ENCODE measurements at places on chromosomes 16 and 17.

DNA sequence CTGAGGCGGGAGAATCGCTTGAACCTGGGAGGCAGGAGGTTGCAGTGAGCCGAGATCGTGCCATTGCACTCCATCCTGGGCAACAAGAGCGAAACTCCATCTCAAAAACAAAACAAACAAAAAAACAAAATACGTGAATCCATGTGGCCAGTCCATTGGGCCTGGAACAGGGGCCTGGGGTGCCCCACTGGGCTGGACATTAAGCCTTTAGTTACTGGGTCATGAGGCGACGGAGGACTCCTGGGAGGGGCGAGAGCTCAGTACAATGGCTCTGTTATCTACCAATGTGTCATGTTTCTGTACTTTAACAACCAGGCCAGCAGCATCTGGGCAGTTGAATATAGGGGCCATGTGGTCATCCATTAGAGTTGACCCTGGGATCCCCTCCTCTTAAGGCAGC lies 18.9 kb upstream of the CLEC18A start:
- no peak for DNase-seq

DNA sequence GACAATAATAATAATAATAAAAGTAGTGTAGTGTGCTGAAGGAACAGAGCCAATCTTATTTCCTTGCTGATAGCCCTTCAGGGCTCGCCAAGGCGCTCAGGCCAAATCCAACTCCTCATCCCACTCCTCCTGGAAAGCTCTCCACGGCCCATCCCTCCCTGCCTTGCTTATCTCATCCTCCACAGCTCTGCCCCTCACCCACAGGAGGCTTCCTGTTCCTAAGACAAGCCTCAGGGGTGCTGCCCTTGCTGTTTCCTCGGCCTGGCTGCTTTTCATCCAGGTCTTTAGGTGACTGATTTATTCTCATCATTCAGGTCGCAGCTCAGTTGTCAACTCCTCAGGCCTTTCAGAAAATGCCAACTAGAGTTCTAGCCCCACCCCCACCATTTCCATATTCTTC lies 11.2 kb downstream of the GTF3C1 start:
- DNase-seq: no peak

DNA sequence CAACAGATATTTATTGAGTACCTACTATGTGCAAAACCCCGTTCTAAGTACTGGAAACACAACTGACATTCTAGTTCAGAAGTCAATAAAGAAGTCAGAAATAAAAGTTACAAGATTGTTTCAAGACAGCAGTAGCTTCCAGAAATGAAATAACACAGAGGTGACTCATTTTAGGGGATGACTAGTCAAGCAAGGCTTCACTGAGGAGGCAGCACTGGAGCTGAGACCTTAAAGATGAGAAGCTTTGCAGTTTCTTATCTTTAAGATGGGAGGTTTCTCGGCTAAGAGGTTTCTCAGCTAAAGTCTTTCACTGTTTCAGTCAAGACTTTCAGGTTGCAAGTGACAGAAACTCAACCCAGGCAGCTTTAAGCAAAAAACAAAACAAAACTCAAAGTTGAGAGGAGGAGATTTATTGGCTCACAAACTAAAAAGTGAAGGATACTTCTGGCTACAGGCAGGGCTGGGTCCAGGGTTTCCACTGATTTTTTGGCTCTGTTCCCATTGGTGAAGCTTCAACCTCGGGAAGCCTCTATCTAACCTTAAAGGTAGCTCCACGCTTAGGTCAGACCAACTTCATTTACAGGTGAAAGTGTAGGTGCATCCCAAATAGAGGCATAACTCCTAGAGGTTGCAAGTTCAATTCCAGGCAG lies 7.4 kb upstream of the MMP2 start:
- DNase-seq: no peak

DNA sequence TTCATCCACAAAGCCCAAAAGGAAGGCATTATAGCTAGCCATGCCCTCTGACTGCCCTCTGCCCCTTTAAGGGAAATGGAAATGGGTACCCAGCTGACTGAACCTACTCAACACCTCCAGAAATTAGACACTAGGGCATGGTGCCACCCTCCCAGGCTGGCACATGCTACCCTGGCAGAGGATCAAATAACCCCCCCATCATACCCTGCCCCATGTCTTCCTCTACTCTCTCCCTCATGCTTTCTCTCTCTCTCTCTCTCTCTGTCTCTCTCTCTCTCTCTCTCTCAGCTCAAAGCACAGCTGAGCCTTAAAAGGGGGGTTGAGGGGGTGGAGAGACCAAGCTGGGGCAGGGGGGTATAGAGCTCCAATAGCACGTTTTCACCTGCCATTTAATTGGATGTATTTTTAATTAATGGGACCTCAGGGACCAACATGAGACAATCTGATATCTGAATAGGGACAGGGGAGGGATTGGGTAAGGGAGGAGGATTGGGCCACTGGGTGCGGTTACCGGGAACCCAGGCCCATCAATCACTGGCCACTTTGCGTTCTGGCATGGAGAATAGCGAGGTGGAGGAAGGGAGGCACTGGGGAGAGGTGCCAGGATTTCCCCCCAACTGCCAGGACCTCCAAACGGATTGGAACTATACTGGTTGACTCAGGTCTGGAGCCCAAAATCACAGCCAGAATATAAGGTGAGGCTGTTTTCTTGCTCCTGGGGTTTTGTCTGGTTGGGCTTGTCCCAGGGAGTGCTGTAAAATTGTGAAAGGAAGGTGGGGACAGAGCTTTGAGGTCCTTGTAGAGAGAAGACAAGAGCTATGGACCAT lies 57.8 kb downstream of the NEUROD2 start:
- no peak for DNase-seq

DNA sequence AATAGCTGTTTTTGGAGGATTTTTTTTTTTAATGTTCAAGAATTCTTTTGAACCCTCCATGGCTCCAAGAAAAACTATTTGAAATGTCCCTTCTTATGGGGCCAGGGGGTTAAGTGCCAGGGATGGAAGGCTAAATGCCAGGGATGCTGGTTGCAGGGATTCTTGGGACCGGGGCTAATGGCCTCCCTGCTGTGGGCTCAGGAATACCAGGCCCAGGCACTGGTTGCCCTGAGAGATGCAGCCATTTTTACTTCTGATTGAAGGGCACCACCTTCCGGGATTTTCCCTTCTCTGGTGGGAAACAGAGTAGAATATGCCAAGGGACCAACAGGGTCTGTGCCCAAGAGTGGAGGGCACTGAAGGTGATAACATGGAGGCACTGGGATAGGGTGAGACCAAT lies 10.9 kb upstream of the KAT7 start:
- DNase-seq: no peak

DNA sequence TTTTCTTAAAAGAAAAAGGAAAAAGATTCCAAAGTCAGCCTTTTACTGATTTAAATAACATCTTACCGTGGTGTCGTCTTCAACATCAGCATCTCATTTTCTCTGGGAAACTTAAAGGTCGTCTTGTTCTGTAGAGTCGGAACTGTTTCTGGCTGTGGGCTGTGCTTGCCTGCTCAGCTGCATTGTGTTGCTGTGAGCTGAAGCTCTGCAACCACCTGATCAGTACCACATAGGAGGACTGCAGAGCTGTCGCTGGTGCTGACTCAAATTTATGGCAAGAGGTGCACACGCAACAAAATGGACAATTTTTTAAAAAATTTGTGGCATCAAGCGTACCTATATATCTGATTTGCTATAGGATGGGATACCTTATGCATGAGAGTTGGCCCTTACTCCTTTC lies at the start of gene OMG:
Gene OMG (minus strand): TSS at position 150 of the 400 bp plus-strand sequence. CDS start 908 bp downstream, outside the sequence.
- no peak for DNase-seq

DNA sequence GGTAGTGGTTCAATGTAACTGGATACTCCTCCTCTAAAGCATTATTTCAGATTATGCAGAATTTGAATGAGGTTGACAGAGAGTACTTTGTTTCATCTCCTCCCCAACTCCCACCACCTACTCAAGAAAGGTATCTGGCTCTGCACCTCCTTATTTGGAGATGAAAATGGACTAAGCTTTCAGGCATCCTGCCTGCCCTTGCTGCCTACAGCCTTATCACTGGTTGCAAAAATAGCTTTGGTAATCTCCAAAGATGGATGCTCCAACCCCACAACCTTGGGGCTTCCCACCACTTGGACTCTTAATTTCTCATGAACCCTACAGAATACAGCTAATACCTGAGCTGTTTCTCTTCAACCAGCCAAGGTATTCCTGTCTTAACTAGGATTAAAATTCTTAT lies 45.3 kb upstream of the CORO6 start:
- no peak for DNase-seq

GRCh38 chr17:35390663-35391062 lies 17.2 kb upstream of the SLFN11 start:
- DNase-seq: no peak

DNA sequence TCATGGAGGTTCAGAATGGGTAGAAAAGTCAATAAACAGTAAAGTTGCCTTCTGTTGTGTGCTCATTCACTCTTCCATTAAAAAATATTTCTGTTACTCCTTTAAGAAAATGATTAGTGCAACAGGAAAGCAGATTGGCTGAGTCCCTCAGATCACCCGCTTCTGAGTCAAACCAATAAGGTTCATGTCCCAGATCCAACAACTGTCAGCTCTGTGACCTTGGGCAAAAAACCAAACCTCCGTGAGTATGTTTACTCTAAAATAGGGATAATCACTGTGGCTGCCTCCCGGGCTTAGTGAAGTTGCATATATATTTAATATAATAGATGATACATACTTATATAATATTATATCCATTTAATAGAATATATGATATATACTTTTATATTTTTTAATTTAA lies 698.5 kb upstream of the RBFOX1 start:
- DNase-seq: no peak

- DNase-seq: no peak
These were observed 296.9 kb downstream of the ZFHX3 start for GRCh38 chr16:72751076-72751475.

- DNase-seq: no peak
These were observed 158.4 kb downstream of the KCNJ2 start for GRCh38 chr17:70327723-70328122.

- DNase-seq: no peak
These were observed 54.3 kb upstream of the ZNF469 start for GRCh38 chr16:88328313-88328980.

- DNase-seq: no peak
These were observed 125.9 kb downstream of the OR1D5 start for GRCh38 chr17:2937331-2938003.

Data from hematopoietic multipotent progenitor cell treated with erythropoietin and hydrocortisone succinate and interleukin-3 and kit ligand, for 8 days (in vitro differentiated cells).